ENCODE measurements at places on chromosomes 3 and 15.
A peak's percentile ranks its signal among the peaks of the same experiment; 100 is the strongest.

DNA sequence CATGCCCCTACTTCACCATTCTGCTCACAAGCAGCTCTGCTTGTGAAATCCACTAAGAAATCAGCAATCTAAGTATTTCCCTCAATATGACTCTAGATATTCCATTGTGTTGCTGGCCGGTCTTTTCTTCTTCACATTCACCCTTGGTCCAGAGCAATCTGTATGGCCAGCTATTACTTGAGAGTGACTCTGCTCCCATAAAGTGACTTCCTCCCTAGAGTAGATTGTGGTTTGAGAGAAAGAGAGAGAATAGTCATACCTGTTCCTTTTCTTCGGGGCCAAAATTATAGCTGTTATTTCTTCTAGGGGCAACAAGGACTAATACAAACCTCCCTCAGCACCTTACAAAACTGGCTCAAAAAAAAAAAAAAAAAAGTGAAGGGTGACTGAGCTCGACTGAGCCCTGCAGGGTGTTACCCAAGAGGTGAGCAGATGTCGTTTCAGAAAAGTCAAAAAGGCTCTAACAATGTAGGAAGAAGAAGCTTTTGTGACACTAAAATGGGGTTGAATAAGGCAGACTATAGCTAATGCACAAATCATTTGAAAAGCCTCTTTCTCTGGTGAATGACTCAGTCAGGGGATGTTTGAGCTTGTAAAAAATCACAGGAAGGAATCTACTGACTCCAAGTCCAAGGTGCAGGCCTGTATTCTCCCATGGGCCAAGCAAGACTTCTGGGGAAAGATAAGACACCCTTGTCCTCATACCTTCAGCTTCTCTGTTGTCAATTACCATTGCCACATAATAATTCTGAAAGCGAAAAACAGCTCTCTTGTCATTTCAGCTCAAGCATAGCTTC lies 161.0 kb upstream of the SLC24A5 start:
- no peak for DNase-seq

- DNase-seq: no peak
Observed at GRCh38 chr15:83155942-83156341, 48.5 kb downstream of the TM6SF1 start.

GRCh38 chr3:33287672-33288282 lies 10.5 kb downstream of the FBXL2 start:
- no peak for DNase-seq

- peak; percentile 66 for DNase-seq
Observed at GRCh38 chr3:192566706-192567290, 160.5 kb downstream of the FGF12 start.
